Fibroblast of villous mesenchyme (primary cell): ENCODE measurements at places on chromosomes 1 and 21. TPM values are rescaled to one million over a fixed set of nuclear protein-coding genes. Genes with fewer than 3 reads are reported as not detected.

The BLACAT1 gene
- total RNA-seq: not detected in 2 replicates

- DNase-seq: no peak
Observed at GRCh38 chr1:1957533-1957961, 38.5 kb upstream of the TMEM52 start.

DNA sequence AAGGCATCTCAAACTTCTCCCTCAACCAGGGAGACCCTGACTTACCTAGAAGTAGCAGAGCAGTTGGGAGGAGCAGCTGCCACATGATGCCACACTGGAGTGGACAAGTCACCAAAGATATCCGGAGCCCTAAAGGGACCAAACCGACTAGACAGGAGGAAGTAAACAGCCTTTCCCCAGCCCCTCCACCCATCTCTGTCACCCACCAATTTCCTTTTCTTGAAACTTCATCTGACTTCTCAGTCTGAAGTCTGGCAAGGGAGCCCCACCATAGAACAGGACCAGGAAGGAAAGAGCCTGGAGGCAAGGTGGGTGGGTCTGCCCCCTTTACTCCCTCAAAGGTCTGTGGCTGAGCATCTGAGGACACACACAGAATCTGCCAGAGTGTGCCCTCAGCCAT lies at the start of gene FCGR3A:
TSS of gene FCGR3A (minus strand) at position 167 of the 400 bp plus-strand sequence. CDS start at position 85, 82 bp downstream.
- DNase-seq: no peak

DNA sequence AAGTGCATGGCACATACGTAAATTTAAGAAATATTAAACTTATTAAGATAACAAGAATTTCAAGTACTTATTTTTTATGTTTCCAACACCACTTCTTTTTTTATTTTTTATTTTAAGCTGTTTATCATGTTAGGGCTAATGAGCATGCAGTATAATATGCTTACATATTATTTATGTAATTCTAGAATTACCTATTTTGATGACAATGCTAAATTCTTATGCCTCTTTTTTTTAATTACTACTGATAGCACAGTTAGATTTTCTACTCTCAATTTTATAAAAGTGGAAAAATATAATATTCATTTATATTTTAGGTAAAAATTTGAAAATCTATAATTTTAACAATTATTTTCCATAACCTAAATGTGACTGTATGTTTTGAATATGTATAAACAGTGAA lies 713.0 kb downstream of the MRPL39 start:
- DNase-seq: no peak

GRCh38 chr1:39761557-39762260 lies 9.4 kb downstream of the OXCT2 start:
- DNase-seq: no peak

- DNase-seq: peak; percentile 16
Observed at GRCh38 chr1:95117207-95118066, at the start of gene TLCD4. Gene TLCD4 (plus strand): TSS chr1:95117355. CDS start chr1:95143902, 26,547 bp downstream.
